ENCODE measurements at places on chromosomes 5 and 9.

GRCh38 chr5:73338256-73339050 lies 110.1 kb downstream of the FOXD1 start:
- no peak for DNase-seq

- peak; percentile 27 for DNase-seq
Measured at GRCh38 chr5:7856855-7857254, 5.9 kb upstream of the CFAP90 start.

DNA sequence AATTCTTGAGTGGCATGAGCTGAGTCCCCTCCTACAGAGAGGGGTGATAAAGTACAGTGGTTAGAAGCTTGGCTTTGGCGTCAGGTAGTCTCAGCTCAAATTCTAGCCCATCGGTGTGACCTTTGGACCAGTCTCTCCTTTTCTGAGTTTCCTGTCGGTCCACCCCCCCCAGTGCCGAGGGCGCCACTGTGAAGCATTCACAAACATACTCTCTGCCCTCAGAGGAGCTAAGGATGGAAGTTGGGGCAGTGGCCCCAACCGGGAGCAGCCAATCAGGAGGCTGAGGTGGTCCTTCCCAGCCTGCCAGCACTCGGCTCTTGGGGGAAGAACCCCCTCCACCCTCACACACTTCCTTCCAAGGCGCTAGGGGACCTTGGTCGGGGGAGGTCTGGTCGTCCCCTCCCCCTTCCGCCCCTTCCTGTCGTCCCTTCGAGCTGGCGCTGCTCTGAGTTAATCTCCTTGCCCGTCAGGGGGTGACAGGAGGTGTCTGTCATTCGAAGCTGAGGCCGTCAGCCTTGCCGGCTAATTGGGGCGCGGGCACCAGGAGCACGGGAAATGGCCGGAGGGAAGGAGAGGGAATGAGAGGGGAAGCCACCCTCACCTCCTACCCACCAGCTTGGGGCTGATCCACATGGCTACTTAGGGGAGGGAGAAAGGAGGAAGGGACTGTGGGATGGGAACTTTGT lies 53.0 kb downstream of the CXXC5 start:
- no peak for DNase-seq

GRCh38 chr9:120926397-120926928 lies at the start of gene TRAF1:
Gene TRAF1, minus strand, starts transcription at chr9:120926796. Its CDS starts 721 bp downstream, at chr9:120926075.
- no peak for DNase-seq

DNA sequence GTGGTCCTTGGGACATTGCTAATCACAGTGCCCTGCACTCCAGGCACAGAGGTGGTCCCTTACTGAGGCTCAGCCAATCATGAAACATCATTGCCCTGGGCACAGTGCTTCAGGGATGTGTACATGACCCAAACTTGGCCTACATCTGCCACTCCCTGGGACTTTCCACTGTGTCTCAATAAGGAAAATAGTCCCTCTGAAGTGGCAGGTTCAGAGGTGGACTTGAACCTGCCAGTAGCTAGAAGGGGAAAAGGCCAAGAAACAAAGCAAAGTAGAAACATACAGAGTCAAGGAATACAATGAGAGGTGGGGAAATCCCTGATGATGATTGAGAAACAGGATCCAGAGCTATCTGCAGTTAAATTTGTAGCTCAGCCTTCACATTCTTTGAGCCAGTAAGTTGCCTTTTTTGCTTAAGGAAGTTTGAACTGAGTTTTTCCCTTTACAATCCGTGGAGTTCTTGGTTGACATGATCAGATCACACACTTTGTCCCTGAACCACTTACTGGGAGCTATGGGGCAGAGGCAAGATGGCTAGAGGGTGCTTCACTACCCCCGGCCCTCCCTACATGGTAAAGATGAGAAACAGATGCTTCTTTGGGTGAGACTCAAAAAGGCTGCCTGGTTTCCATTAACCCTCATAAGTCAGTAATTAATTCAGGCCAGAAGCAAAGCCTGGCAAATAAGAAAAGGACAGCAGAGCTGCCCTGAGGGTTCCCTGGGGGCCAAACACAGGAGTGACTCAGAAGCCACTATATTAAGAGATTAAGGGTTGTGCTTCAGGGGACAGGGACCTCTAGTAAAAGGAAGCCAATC lies 57.6 kb downstream of the SH3TC2 start:
- no peak for DNase-seq

DNA sequence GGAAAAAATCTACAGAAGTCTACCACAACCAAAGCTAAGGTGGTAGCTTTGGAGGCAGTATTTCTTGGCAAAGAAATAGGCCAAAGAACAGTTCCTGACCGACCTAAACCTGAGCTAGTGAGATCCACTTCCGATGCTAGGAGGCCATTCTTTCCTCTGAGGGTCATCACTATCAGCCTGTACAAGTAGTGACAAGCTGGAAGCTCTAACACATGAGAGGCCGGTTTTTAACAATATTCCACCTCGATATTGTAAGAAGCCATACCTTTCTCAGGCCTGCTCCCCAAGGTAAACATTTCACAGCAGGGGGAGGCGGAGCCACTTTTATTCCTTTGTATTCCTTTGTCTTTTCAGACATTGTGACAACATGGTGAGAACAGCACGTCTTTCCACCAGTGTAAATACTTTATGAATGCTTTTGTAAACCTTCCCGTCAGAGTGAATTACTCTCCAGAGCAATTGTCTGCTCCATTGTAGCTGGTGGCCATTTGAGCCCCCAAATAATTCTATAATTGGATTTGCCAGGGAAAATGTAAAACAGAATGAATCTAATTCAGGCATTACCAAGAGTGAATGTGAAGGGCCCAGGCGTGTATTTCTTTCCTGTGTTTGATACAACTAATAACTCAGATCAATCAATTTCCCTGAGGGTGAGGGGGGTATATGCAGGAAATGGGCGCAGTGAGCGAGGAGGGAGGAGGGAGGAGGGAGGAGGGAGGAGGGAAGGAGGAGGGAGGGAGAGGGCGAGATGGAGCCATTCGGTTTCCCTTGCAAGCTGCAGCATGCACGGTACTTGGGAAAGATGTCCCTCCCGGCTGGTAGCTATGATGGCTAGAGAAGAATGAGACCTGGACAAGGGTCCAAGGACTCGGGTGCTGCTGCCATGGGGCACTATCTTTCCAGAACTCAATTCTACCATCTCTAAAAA lies 166.6 kb downstream of the CDK5RAP2 start:
- peak; percentile 36 for DNase-seq

- no peak for DNase-seq
Measured at GRCh38 chr5:180391276-180391675, 38.1 kb upstream of the GFPT2 start.

- no peak for DNase-seq
Measured at GRCh38 chr5:169289520-169289919, 11.4 kb downstream of the SLIT3 start.

DNA sequence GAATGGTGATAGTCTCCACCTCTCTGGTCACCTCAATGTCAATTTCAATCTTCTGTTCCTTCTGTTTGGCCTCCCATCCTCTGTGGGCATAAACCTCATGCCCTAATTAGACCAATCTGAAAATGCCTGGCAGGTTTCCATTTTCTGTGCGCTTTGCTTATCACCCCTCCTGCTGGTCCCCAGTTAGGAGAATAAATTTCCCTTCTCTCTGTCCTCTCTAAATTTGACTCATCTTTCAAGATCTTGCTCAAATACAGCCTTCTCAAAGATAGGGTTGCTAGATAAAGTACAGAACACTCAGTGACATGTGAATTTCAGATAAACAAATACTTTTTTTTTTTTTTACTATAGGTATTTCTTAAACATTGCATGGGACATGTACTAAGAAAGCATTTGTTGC lies 69.4 kb upstream of the CD180 start:
- no peak for DNase-seq

GRCh38 chr5:10684303-10685086 lies 76.5 kb downstream of the DAP start:
- DNase-seq: no peak

GRCh38 chr9:120918931-120919842 lies 7.4 kb downstream of the TRAF1 start:
- no peak for DNase-seq

- DNase-seq: no peak
Measured at GRCh38 chr9:88991066-88992034, at the start of gene S1PR3. Gene S1PR3, plus strand, starts transcription at chr9:88991468. Its CDS starts 9,733 bp downstream, at chr9:89001201.

GRCh38 chr5:72326306-72326649 lies 6.1 kb downstream of the PTCD2 start:
- DNase-seq: no peak

DNA sequence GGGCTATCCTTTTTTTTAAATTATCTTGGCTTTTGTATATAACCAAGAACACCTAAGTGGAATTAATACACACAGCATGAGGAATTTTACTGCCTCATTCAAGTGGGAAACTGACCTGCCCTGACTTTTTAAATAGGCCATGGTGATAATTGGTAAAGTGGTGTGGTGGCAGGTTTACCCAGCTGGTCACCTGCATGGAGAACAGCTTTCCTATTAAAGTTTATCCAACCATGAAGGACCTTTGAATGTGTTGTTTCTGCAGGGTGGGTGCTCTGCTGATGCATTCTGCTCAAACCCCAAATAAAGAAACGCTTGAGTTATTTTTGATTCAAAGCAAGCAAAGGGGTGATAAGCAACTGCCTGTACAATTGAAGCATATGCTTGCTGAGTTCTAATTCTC lies 261.0 kb upstream of the GRIN3A start:
- DNase-seq: peak; percentile 3

DNA sequence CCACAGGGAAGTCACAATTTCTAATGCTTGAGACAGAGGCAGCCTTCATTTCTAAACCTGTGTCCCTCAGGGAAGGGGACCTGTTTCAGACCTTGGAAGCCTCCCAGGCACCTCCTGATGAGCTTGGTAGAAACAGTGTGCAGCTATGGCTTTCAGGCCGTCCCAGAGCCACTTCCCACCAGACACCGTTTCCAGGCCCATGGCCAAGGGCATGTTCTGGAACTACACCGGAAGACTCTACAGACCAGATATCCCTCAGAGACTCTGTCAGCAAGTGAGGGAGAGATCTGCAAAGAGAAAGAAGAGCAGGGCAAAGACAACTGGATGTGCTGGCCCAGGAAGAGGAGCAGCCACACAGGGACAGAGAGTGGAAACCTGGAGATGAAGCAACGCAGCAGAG lies 82.2 kb upstream of the HSPA9 start:
- no peak for DNase-seq

DNA sequence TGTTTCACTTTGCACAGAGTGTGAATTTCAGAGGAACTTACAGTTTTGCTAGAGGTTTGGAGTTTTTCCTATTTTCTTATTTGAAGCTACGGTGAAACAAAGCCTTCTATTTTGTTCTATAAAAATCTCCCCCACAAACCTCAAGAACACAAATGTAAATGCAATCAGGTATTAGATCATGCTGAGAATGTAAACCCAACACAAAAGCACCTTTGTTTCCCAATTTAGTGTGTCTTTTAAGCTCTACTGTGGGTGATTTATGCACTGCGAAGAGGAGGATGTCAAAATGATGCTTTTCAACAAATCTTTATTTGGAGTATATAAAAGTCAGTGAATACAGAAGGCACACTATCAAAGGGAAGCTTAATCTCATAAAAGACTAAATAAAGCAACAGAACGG lies 4.3 kb upstream of the DRD1 start:
- no peak for DNase-seq

GRCh38 chr5:94017579-94017978 lies 276.2 kb upstream of the POU5F2 start:
- no peak for DNase-seq

DNA sequence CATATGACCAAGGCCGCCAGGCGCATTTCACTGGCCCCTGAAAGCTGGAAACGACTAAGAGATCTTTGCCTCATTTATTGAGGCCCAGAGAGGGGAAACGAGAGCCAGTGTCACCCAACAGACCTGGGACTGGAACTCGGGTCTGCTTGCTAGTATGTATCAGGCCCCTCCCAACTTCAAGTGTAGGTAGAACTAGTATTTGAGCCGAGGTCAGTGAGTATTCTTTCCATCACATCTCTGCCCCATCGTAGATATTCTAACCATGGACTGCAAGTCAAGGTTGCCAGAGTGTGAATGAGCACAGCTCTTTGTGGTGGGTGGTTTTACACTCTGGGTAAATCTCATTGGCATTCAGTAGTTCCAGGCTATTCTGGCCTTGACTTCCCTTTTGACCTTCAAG lies 42.2 kb downstream of the GPR107 start:
- DNase-seq: no peak

- DNase-seq: no peak
Measured at GRCh38 chr5:127419683-127420257, 97.7 kb upstream of the PRRC1 start.

- peak; percentile 36 for DNase-seq
Measured at GRCh38 chr5:91378752-91379211, 4.3 kb downstream of the ARRDC3 start.

DNA sequence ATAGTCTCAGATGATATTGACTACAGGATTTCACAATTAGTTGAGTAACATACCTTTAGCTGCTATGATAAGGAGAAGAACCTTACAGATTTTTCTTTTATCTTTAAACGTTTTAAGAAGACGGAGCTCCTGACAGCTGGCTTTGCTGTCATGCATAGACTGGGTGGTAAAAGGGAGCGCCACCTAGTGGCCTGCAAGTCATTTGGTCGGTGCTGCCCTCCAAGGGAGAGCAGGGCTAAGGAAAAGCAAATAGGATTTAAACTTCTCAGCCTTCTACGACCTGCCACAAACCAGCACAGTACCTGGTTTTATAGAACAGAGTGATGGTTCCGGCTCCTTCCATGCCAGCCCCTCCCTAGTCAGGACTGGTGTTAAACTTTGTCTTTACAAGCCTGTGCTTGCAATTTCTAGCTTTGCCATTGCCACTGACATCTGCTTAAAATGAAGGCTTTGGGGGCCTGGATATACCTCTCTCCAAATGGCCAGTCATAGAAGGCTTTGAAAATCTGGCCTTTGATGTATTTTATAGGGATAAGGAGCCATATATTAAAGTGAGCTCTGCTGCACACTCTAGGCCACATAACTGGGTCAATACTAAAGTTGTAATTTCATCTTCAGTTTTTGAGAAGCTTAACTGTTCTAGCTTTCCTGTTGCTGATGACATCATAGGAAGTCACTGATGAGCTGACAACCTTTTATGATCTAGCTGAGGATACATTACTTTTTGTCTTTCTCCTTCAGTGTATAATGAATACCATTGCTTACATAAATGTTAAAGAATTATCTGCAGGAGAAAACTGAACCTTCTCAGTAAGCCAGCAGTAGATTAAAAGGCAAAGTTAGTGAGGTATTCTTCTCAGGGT lies 31.1 kb upstream of the ADAMTSL1 start:
- DNase-seq: peak; percentile 50

GRCh38 chr9:99129091-99129490 lies 24.2 kb downstream of the TGFBR1 start:
- DNase-seq: no peak

- DNase-seq: no peak
Measured at GRCh38 chr9:22107202-22108045, 98.3 kb upstream of the CDKN2B start.

DNA sequence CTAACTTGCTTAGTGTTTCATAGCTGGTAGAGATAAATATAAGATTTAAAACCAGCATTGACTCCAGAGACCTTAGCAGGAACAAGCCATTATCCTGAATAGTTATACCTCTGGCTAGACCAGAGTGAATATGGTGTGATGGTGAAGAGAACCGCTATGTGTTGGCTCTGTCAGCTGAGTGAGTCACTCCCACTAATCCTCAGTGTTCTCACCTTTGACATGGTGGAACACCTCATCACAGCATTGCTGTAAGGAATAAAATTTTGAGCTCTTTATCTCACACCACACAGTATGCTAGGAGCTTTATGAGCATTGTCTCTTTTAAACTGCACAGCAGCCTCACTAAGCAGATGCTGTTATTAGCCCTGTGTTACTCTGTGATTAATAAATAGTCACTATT lies 90.7 kb upstream of the DHFR start:
- no peak for DNase-seq
